NCI-H2107 (cell line): ENCODE measurements at places on chromosomes 3 and 15.

DNA sequence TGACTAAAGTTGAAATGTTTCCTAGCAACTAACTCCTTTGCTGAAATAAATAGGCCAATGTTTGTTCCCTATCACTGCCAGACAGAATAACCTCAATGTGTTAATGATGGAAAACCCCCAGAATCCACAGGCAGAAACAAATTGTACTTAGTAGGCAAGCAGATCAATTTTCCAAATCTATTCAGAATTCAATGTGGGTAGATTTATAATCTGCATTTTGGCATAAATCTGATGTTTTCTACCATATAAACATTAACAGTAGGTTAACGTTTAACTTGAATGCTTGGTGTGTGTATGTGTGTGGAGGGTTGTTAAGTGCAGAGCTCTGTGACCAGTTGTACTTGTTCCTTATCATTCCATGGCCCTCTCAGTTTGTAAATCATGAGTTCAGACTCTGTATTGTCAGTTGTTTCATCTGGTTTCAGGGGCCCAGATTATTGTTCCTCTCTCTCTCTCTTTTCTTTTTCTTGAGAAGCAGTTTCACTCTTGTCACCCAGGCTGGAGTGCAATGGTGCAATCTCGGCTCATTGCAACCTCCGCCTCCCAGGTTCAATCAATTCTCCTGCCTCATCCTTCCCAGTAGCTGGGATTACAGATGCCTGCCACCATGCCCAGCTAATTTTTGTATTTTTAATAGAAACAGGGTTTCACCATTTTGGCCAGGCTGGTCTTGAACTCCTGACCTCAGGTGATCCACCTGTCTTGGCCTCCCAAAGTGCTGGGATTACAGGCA, 32.8 kb downstream of the PLSCR1 start:
- DNase-seq = no peak

DNA sequence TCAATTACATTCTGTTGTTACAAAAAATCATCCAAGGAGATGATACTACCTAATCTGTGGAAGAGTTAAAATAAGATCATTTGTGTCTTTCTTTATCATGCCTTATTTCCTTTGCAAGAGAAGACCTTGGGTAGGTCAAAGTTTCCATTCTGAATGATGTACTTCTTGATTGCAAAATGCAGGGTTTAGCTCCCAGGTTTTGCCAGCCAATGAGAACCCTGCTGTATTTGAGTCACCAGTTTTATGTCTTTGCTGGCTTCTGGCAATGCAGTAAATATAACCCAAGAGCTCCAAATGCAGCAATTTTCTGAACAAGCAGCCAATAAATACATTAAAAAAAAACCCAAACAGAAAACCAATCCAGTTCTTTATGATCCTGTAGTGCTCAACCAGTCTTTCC, 204.9 kb downstream of the CADPS start:
- DNase-seq = no peak

DNA sequence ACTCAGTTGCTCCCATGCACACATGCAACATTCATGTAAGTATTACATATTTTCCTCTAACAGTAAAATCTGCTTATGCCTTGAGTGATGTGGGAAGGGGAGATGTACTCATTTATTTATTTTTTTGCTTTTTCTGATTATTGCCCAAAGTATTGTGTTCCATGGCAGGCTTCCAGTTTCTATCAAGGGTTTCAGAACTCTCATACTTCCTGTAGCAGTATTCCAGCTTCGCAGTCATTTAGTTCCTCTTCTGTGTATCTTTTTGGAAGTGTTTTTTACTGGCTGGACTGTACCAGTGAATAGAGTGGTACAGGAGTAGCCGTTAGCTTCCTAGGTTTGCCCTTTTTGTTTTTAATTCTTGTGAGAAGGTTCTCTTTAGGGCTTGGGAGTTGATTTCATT, 26.9 kb downstream of the RAB11A start:
- no peak for DNase-seq

DNA sequence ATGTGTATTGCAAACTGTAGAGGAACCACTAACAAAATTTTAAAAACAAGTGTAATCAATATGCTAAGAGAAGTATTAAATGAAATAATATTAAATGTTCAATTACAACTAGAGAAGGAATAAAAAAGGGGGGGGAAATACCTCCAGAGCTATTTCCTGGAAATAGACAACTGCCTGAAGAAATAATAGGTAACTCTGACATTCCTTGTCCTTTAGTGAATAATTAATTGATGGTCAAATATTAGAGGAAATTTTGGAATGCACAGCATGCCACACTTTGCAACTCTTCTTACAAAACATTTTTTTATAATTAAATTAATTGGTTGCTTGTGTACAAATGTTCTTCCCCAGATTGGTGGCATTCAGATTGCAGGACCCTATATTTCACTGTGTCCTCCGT, 342.6 kb upstream of the COL8A1 start:
- DNase-seq = no peak

GRCh38 chr3:138195481-138195880, 8.4 kb downstream of the ARMC8 start:
- DNase-seq = no peak

DNA sequence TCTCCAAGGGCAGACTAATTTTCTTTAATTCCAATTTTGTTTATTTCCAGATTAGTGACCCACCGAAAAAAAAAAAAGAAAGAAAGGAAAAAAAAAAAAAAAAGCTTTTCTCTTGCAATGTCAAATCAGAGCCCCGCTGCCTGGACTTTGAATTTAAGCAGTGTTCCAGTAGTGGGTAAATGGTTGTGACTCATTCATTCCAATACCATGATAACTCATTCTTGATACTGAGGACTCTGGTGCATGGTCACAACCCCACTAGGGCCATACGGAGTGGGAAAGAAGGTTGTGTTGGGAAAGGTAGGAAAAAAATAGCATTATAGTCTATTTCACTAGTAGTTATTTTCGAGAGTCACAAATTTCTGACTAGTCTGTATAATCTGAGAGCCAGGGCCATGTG, 59.1 kb upstream of the COL8A1 start:
- no peak for DNase-seq

- no peak for DNase-seq
Observed at GRCh38 chr3:52245322-52246263, at the start of gene PPM1M. PPM1M (plus strand) TSS chr3:52245759; CDS start chr3:52245825, 66 bp downstream.

GRCh38 chr15:87578776-87579175, 677.8 kb downstream of the NTRK3 start:
- no peak for DNase-seq

GRCh38 chr15:39942753-39943150, 8.8 kb downstream of the EIF2AK4 start:
- no peak for DNase-seq

DNA sequence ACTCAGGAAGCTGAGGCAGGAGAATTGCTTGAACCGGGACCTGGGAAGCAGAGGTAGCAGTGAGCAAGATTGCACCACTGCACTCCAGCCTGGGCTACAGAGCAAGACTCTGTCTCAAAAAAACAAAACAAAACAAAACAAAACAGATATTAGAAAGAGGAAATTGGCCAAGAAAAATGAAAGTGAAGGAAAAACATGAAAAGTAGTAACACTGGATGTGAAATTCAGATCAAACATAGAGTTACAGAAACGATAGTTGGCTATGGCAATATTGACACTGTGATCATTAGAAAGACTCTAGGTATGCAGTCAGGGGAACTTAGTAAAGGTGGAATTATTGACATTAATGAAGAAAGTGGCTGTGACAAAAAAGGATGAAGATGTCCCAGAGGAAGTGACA, 13.2 kb upstream of the TIPARP start:
- DNase-seq = no peak

DNA sequence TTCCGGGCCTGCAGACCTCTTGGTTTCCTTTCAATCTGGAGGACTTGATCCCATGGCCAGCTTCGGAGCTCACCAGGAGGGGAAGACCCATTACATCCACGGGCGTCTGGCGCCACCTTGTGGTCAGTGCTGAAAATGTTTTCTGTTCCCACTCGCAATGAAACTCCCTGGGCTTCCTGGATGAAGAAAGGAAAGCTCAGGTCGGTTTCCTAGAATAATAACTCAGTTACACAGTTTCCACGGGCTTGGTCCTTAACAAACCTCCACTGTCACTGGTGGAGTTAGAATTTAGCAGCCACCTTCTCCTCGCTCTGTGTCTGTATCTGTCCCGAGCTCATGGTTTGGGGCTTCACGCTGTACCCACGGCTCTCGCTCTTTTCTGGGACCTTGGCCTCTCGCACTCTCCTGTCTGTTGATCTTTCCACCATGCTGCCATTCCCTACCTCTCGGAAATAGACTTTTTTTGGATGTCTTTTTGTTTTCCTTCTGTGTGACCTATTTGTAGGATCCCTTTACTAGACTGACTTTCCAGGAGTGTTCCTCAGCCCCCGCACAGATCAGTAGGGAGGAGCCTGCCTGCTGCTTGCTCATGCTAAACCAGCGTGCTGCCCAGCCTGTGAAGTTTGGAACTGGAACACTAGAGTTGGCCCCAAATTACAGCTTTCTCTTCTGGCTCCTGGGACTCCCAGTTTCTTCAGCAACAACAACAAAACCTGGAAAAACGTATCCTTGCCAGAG, 56.3 kb downstream of the IL20RB start:
- DNase-seq = peak; percentile 89

GRCh38 chr3:76402926-76403325, 617.6 kb upstream of the ZNF717 start:
- no peak for DNase-seq

DNA sequence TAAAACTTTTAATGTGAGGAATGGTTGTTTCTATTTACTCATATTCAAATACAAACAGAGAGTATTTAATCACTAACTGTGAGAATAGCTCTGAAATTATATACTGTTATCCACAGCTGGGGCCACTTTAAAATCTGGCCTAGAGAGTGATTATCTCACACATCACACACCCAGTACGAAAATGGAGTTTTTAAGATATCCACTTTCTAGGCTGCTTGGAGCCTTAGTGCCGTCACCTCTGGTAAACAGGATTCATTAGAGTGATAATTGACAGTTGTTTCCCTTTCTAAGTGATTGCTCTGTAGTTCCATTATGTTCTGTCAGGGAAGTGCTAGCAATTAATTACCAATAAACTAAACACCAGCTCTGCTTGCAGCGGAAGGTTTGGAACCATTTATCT, 942.4 kb downstream of the FHIT start:
- no peak for DNase-seq

DNA sequence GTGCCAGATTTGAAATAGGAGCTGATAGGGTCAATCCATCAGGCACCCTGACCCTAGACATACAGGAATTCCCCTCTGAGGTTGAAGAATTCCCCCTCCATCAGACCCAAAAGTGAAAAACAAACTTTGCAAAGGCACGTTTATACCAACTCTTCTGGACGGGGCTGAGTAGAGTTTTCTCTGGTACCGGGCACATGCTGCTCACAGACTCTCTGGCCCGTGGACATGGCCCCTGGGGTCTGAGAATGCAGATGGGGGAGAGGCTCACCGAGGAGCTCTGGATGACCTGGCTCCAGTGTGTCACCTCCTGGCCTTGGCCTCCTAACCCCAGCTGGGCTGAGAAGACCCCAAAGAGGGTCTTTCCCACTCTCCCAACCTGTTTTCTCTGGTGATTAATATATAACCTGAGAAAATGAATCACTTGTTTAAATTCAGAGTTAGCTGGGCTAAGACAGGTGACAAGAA, 11.2 kb upstream of the LIPC start:
- DNase-seq = no peak

DNA sequence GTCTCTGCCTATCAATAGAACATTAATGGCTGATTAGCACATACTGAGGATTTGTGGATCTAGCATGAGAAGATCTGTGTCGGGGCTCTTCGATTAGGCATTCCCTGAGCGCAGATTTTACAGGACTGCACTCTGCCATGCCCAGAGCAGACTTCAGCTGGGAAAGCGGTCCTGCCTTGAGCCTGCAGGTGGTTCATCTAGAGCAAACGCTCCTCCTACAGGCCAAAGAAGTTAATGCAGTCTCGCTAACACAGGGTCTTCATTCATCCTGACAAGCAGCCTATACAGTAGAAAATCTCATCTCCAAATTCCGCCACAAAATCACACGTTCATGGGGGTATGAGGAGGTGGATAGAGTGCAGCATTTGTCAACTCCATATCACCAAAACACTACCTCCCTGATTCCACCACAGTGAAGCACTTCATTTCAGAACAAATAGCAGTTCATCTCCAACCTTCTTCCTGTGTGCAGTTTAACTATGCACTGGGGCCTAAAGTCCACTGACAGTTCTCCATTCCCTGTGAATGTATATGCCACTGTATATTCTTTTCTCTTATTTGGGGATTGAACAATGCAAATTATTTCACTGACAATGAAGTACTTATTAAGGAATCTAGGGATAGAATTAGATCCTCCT, 405.8 kb downstream of the IGSF11 start:
- no peak for DNase-seq

GRCh38 chr3:177609613-177610012, 412.3 kb upstream of the TBL1XR1 start:
- no peak for DNase-seq
